Frontal cortex (tissue), 4 donors: ENCODE measurements at places on chromosomes 12 and 14.
A peak's percentile ranks its signal among the peaks of the same experiment; 100 is the strongest.

DNA sequence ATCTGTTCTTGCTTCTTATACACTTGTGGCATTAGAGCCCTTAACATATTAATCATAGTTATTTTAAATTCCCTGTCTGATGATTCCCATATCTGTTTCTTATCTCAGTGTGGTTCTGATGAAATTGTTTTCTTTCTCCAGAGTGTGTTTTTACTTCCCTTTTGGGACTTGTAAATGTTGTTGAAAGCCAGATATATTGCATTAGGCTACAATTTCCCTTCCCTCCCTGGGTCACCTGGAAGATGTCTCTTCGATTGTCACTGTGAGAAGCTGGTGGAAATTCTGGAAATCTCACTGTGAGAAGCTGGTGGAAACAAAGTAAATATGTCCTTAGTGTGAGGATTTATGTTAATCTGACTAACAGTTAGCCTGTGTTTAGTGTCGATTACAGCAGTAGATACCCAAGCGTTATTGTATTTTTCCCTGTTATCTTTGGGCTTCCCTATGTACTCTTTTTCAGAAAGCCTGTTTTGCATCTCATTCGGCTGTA, 717.3 kb downstream of the TRHDE start:
- DNase-seq = no peak

DNA sequence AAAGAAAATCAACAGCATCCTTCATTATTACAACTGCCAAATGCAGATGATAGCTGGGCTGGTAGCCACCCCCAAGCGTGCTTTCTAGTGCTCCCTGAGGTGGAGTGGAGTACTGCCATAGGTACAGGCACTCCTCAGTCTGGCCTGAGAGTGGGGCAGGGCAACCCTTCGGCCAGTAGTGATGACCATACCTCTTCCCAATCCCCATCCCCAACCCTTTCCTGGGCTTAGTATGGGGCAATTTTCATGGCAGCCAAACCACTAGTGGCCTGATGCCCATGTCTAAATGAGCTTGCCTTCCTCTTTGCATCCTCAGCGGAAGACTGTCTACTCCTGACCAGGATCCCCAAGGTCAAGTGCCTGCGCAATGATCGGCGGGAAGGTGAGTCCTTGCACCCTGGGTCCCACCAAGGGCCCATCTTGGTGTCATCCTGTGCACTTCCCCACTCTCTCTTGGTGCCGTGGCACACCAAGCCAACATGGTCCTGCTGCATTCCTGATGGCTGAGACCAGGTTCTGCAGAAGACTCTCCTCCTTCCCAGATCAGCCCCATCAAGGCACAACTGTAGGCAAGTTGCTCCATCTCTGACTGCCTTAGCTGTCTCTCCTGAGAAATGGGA, 65.8 kb downstream of the GALNT16 start:
- DNase-seq = no peak

- DNase-seq = no peak
Measured at GRCh38 chr14:91207008-91207407, 37.5 kb downstream of the GPR68 start.

GRCh38 chr14:75399843-75400775, 27.7 kb upstream of the JDP2 start:
- peak; percentile 65 for DNase-seq

DNA sequence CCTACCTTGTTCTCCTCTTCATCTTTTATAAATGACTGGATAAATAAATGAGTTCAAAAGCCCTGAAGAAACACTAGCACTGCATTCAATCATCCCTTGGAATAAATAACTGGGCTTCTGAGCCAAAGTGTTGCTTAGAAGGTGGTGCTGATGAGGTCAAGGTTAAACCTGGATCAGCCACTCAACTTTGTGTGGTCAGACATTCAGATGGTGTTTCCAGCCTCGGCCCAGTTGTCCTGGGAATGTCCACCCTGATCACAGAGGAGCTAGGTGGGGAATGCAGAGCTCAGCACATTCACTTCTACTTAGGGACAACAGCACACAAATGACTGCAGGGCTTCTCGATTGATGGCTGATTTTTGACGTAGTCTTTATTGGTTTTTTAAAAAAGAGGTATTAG, 88.7 kb downstream of the SLC8A3 start:
- DNase-seq = no peak

GRCh38 chr12:7610006-7610405, 55.7 kb downstream of the APOBEC1 start:
- DNase-seq = no peak

GRCh38 chr12:71139153-71139735, 18.6 kb downstream of the TSPAN8 start:
- DNase-seq = no peak

DNA sequence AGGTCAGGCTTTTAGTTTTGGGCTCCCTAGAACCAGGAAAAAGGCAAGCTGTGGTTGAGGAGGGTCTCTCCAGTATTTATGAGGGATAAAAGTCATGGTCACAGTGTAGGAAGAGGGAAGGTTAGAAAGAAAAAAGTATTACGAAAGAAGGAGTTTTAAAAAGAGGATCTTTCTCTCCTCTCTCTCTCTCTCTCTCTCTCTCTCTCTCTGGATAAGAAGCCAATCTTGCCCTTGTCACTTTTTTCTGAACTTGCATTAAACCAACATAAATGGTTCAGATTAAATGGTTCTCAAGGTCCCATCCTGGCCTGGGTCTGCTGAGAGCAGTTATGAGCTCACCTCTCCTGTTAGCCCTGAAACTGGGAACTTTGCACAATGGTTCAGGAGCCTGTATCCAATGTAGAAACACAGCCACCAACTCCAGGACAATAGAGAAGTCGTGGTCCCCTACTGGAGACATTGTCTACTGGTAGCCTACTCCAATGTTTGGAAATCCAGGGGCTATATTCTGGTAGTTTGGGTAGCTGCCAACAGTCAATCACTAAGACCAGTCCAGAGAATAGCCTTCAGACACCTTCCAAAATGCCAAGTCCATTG, 131.9 kb downstream of the DAD1 start:
- DNase-seq = no peak

- no peak for DNase-seq
Measured at GRCh38 chr12:73361864-73362230, 1089.7 kb downstream of the TRHDE start.

- no peak for DNase-seq
Measured at GRCh38 chr12:106174876-106175275, 36.1 kb upstream of the NUAK1 start.

DNA sequence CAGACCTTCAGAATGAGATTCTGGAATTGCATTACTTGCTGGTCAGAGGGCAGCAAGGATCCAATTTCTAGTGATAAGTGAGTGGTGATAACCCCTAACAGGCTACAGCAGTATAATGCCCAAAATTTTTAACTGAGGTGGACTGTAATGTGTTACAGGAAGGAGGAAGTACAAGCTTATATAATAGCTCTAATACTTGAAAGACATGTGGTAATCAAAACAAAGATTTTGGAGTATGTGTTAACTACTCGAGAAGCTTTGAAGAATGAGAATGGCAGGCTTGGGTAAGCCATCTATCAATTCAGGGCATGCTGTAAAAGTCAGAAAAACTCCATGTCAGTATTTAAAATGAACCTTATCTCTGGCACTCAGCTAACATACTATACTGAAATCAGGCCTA, 70.5 kb downstream of the ANKS1B start:
- no peak for DNase-seq

GRCh38 chr12:113880326-113880725, 85.8 kb downstream of the RBM19 start:
- no peak for DNase-seq

GRCh38 chr12:5582018-5582417, 150.1 kb downstream of the NTF3 start:
- no peak for DNase-seq

- DNase-seq = no peak
Measured at GRCh38 chr14:100384819-100385813, 62.0 kb downstream of the SLC25A47 start.

DNA sequence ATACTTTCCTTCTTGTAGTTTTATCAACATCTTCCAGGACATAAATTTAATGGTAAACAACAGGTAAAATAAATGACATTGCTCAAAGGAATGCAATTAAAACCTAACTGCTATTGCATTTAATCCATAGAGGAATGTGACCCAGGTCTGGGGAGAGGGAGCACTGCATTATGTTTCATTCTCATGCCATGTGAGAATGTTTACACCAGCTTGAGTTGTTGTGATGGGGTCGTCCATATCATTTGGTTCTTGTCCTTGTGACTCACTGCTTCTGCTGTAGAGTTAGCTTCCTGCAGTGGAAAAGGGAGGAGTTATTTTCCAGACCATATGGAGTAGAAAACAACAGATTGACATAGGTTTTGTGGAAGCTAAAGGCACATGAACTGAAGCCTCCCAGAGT, 129.3 kb upstream of the PMCH start:
- no peak for DNase-seq

DNA sequence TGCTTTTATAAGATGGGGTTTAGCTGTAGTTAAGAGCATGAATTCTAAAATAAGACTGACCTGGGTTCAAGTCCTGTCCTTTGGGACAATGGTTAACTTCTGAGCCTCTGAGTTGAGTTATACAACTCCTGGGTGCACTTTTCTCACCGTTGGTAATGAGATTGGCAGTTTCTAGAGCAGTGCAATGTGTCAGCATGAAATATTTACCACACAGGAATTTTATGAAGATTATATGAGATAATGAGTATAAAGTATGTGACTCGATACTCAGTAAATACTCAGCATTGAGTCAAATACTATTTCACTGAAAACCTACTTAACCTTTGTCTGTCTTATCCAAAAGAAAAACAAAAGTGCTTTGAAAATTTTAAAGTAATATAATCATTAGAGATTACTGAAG, 214.2 kb downstream of the CPNE8 start:
- DNase-seq = no peak

DNA sequence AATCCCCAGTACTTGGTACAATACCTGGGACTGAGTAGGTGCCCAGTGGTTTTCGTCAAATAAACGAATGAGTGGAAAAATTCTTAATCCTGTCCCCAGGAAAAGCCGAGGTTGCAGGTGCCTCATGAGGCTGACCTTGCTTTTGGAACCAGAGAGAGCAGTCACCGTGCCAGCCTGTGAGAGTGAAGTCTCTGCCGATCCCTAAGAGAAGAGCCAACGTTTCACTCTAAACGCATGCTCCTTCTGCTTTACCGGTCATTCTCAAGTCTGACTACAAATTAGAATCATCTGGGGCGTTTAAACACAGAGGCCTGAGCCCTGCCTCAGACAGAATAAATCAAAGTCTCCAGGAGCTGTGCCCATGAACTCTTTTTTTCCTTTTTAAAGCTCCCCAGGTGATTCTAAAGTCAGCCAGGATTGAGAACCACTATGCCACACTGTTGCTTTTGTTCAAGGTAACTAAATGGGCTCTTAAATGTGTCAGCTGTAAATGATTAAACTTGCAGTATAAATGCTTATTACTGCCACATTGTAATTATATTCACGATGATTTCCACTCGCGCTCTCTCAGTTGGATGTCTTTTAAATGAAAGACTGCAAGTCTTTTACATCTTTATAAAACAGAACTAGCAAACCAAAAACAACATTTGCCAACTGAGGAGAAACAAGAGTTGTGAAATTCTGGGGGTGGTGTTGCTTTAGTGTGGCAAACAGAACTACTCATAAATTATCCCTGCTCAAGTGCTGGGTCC, 26.9 kb downstream of the TCP11L2 start:
- no peak for DNase-seq

GRCh38 chr12:16118586-16118985, 158.9 kb downstream of the SLC15A5 start:
- no peak for DNase-seq

GRCh38 chr12:6230321-6231110, 30.3 kb downstream of the CD9 start:
- DNase-seq = no peak

DNA sequence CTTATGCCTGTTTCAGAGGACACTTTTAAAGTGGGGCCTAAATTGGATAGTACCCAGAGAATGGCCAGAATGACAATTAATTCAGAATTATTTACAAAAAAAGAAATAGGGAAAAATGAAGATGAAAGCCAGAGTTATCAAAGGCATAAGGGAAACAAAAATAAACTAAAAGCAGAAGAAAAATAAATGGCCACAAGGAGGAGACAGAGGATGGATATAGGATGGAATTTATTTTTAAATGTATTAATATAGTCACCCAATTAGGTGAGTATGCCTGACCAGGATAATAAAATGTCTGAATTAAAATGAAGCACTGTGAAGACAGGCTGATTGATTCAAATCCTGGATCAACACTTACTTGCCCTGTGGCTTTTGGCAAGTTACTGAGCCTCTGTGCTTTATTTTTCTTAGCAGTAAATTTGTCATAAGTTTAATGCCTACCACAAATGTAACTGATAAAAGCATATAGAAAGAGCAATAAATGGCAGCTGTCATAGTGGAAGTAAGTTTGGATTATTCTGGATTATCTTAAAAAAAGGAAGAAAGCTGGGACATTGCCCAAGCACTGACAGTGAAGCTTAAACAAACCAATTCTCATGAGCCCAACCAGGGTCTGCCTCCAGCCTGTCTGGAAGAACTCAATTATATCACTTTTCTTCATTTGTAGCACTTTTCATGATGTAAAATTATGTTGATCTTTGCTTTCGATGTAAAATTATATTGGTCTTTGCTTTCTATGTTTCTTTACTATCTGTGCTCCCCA, 3.5 kb downstream of the CLEC9A start:
- no peak for DNase-seq

DNA sequence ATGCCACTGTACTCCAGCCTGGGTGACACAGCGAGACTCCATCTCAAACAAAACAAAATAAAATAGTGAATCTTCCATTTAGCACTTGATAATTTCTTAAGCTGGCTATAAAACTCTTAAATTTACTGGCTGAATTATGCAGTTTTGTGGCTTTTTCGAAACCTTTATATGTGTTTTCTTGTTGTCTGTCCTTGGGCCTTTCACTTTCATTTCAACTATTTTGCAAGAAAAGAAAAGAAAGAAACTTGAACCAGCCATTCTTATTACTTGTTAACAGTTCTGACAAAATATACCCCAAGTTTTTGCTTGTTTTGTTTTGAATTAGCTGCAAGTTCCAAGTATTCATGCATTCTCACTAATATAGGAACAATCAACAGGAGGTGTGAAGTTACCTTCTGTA, 42.8 kb downstream of the PRICKLE1 start:
- DNase-seq = no peak

DNA sequence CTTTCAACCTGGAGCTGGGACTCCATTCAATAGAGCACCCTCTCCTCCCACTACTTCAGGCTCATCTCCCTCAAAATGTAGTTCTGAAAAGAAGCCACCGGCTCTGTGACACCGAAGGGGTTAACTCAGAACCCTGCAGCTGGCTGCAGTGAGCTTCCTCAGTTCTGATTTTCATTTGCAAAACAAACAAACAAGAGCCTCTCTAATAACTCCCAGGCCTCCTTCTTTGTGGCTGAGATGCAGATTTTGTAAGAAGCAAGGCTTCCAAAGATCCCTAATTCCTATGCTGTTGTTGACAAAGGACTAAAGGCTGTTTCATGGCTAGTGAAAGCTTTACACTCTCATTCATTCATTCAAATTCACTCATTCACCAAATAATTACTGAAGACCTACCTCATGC, 333.4 kb upstream of the TBX3 start:
- DNase-seq = no peak
